ENCODE measurements at places on chromosomes 2 and 18. TPM values are rescaled to one million over a fixed set of nuclear protein-coding genes. Genes with fewer than 3 reads are reported as not detected.

DNA sequence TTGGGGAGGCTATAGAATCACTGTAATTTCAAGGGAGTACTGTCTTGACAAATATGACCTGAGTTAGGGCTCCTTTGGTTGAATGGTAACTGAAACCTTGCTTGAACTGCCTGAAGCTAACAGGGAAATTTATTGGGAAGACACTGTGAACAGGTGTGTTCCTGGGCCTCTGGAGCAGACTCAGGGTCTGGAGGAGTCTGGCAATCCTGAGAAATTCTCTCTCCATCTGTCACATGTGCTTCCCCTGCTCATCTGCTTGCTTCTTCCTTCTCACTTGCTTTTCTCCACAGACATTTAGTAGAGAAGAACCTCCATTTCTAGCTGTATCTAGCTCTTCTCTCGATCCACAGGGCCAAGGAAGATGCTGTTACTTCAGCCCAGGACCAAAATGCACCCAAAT is 476.5 kb downstream of the LRP1B start:
- no peaks in the 10 kb centered on the region for H3K27me3 ChIP-seq
- DNase-seq = no peak
- no peaks in the 10 kb centered on the region for H3K36me3 ChIP-seq
- H3K27ac ChIP-seq = no peak overlapping the region

DNA sequence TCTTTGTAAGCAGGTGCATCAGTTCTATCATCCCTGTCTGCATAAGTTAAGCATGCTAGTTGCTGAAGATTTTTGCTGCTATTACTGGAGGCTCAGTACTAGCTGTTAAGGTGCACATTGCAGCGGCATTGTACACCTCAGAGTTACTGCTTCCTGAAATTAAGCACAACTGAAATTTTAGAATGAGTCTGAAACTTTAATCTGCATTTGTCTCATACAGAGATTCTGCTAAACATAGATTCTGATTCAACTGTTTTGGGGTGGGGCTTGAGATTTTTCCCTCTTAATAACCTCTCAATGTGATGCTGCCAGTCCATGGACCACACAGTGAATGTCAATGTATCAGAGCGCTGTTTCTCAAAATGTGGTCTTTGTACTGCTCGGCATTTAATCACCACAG is 585.7 kb upstream of the GCFC2 start:
- DNase-seq = no peak
- no peaks in the 10 kb centered on the region for H3K36me3 ChIP-seq
- no peak overlapping the region for H3K27ac ChIP-seq
- no peaks in the 10 kb centered on the region for H3K4me1 ChIP-seq
- H3K27me3 ChIP-seq = no peaks in the 10 kb centered on the region

The SCYGR4 gene
- total RNA-seq = not detected

The TWSG1 gene
- 170 TPM for total RNA-seq

The CYRIA gene
- 10.2 TPM for total RNA-seq

- peak; percentile 10 for DNase-seq
- peak overlapping the region; percentile 95 for H3K4me3 ChIP-seq
- no peaks in the 10 kb centered on the region for H3K4me1 ChIP-seq
- H3K27me3 ChIP-seq = no peaks in the 10 kb centered on the region
- H3K36me3 ChIP-seq = no peaks in the 10 kb centered on the region
- peak overlapping the region; percentile 98 for H3K27ac ChIP-seq
These were observed 659 bp downstream of the FAM210A start for GRCh38 chr18:13725566-13726231.
